ENCODE measurements at places on chromosomes 6 and 20.

- no peak for DNase-seq
These were observed 175.5 kb downstream of the BTBD3 start for GRCh38 chr20:12093057-12093796.

GRCh38 chr6:157563611-157564284 is 182.8 kb downstream of the ZDHHC14 start:
- DNase-seq, result no peak

DNA sequence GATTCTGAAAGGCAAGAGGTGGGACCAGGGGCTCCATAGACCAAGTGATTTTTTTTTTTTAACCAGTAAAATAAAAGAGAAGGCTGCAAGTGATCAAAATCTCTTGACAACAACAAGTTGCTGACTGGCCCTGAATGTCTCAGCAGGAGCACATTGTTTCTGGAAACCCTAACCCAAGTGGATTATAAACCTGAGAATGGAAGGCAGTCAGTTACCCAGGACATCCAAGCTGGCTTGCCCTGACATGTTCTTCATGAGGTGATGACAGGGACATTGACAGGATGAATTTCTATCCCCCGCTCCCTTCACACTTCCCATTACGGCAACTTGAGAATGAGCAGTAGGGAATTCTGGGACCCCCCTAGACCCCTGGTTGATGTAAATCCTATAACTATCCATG is 49.6 kb upstream of the RIPOR2 start:
- DNase-seq, result no peak

DNA sequence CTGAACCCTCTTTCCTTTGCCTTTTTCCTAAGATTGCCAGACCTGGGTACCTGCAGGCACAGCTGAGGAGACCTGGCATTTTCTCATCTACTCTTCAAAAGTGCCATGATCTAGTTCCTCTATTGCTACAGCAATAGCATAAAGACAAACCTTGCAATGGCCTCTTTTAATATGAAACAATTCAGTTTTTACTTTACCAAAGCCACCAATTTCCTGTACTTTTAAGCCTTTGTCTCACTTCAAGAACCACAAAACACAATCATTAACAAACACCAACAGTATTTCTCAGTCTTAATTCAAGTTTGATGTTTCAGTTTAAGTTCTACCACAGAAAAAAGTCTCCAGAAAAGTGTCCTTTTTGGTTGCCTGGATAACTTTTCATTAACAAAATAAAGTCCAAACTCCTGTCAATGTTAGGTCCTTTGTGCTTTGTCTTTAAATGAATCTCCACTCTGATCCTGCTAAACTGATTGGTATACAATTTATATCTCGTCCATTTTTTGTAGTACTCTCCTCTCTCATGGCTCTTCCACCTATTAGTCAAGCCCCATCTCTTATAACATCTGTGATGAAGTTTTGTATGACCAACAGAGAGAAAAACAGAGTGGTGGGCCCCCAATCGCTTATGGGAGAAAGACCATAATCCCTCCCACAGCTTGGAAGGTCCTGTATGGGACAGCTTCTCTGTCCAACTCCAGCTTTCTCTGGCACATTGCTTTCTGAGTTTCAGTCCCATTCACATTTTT is 50.5 kb upstream of the THEMIS start:
- no peak for DNase-seq

- DNase-seq, result no peak
These were observed 5.5 kb upstream of the FLRT3 start for GRCh38 chr20:14342918-14343317.

GRCh38 chr6:130965656-130966055 is 97.4 kb downstream of the EPB41L2 start:
- DNase-seq, result no peak

DNA sequence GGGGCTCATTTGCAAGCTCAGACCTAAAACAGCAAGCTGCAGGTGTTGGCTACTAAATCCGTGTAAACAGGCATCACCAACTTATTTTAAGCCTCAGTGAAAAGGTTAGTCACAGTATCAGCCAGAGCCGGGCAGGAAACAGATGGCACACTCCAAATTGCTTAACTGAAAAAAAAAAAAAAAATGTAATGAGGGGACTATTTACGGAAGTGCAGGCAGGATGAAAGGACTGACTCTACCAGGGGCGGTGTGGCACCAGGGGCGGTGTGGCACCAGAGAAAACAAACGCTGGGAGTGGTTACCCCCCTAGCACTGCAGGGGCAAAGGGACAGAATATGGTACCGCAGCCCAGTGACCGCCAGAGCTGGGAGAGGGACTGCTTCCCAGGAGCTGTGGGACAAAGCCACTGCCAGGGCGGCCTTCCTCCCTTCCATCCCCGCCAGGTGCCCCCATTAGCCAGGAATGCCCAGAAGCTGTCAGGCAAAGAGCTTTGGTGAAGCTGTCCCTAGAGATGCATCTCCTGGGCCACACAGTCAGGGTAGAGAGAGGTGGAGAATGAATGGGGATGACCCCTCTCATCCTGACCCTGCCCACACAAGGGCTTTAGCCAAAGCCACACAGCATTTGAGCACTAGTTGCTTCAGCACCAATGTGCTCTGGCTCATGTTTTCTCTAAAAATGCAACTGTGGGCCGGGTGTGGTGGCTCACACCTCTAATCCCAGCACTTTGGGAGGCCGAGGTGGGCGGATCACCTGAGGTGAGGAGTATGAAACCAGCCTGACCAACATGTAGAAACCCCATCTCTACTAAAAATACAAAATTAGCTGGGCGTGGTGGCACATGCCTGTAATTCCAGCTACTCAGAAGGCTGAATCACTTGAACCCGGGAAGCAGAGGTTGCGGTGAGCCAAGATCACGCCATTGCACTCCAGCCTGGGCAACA is 39.6 kb upstream of the GFOD1 start:
- DNase-seq, result peak; percentile 22

GRCh38 chr6:89214197-89214596 is 3.0 kb downstream of the GABRR1 start:
- DNase-seq, result no peak

DNA sequence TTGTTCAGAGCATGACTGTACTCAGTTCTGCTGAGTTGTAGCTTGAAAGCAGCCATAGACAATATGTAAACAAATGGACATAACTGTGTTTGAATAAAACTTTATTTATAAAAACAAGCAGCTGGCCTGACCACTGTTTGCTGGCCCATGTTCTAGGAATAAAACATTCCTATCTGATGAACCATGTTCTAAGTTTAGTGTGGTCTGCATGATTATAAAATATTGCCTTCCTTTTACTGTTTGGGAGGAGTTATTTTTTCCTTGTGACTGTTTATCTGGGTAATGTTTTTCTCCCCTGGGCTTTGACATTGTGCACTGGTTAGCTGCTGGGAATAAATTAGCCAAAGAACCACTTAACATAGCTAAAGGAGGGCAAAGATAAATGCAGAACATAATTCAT is 55.1 kb downstream of the CDS2 start:
- DNase-seq, result no peak

GRCh38 chr20:37185686-37186085 is 6.3 kb upstream of the MROH8 start:
- no peak for DNase-seq

GRCh38 chr6:147212622-147213021 is 8.4 kb downstream of the STXBP5 start:
- no peak for DNase-seq

DNA sequence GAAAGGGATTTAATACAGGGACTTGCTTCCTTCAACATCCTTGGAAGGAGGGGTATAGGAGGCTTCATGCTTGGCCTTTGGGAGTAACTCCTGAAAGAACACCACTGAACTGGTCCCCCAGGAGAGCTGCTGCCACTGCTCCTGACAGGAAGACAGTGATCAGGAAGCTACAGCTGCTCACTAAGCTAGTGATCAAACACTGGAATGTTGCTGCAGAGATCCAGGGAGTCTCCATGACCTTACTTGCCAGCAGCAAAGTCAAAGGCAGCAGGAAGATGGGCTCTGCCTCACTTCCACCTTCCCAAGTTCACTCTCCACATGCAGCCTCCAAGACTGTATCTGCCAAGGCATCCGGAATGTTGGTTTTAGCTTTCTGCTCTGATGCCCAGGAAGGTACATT is 31.8 kb downstream of the PIM1 start:
- no peak for DNase-seq

DNA sequence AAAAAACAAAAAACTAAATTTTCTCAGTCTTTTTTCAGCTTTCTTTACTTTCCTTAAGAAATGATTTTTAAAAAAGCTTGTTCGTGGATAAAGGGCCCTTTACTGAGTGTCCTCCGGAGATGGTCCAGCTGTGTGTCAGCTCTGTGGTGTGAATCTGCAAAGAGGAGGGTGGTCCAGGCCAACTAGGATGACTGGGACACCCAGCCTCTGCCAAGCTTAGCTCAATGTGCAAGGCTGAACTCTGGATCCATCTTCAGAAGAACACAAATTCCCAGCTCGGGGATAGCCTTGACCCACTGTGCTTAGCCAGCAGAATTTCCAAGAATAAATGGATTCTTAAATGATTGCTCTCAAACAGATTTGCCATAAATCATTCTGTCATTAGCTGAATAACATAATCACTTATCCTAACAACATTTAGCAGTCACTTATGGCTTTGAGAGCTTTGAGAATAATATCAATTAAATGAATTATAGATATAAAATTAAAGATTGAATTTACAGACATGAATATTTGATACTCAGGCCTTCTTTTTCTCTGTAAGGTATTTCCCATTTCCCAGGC is 14.2 kb upstream of the CALHM5 start:
- no peak for DNase-seq

DNA sequence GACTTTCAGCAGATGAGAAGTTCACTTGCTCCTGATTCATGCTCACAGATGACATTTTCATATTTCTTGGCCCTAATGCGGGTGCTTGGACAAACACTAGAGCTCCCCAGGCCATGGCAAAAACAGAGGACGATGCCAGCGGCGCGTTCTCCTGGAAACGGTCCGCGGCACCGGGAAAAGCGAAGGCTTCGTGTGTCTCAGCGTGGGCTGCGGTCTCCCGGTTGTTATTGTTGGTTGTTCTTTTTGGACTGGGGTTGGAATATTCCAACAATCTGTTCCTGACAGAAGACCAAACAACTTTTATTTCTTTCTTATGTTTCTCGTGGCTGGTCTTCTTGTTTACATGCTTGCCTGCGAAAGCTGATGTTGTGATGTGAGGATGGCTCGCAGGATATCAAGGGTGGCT is 46.8 kb upstream of the NEDD9 start:
- no peak for DNase-seq

DNA sequence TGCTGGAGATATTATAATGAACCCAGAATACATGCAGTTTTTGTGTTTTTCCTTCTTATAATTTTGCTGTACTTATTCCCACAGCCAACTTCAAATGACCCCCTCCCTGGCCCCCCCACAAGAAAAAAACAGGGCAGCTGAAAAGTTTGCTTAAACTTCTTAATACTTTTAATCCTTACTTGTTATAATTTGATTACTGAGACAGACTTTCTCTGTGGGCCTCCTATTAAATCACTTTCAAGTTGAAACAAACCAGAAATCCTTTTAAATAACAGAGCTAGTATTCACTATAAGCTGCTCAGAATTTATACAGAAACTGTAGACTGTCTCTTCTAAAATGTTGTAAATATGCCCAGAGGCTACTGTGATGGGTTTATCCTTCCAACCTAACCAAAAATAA is 106.3 kb downstream of the CENPW start:
- DNase-seq, result no peak

DNA sequence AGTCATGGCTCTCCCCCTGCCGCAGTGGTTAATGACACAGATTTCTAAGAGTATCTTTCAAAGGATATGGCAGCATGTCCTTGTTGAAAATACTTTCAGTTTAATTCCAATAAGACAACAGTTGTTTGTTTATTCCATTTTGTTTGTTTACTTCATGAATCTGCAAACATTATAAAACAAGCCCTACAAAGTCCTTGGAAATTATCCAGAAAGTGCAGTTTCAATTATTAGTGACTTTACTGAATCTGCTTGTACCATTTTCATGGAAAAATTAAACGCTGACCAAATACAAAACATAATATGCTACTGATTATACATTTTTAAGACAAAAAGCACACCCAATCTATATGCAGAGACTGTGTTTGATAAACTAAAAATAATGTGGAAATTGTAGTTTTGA is 3.3 kb downstream of the HEY2 start:
- DNase-seq, result no peak

DNA sequence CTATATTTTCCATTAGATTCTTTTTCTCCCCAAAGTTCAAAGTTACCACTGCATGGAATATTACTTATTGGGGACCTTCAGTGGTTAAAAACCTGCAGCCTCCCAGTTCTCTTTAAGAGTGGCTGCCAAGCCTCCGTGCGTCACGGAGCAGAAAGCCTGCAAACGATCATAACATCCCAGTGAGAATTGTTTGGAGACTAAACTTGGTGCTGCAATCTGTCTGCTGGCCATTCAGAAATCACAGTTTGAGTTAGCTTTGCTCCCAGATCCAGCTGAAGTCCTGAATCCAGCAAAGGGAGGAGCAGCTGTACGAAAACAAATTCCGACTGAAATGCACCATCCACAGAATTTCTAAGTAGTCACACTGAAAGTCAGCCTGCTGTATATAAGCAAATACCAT is 213.5 kb upstream of the PDE10A start:
- no peak for DNase-seq

DNA sequence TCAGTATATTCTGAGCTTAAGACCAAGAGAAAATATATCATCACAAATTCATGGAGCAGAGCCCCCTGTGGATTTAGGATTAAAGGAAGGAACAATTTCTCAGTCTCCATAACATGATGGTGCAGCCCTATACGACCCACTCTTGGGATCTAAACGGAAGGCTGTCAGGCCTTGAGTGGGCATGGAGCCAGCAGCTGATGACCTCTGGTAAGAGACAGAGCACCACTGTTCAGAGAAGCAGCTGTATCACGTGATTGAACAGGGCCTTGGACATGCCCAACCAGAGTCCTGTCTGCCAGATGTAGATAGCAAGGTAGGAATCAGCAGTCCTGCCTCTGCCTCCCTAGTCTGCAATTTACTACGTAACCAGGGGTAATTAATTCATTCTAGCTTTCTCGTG is 259.4 kb upstream of the POU3F2 start:
- no peak for DNase-seq

- DNase-seq, result no peak
These were observed 208.0 kb downstream of the ARHGAP18 start for GRCh38 chr6:129501740-129502660.

DNA sequence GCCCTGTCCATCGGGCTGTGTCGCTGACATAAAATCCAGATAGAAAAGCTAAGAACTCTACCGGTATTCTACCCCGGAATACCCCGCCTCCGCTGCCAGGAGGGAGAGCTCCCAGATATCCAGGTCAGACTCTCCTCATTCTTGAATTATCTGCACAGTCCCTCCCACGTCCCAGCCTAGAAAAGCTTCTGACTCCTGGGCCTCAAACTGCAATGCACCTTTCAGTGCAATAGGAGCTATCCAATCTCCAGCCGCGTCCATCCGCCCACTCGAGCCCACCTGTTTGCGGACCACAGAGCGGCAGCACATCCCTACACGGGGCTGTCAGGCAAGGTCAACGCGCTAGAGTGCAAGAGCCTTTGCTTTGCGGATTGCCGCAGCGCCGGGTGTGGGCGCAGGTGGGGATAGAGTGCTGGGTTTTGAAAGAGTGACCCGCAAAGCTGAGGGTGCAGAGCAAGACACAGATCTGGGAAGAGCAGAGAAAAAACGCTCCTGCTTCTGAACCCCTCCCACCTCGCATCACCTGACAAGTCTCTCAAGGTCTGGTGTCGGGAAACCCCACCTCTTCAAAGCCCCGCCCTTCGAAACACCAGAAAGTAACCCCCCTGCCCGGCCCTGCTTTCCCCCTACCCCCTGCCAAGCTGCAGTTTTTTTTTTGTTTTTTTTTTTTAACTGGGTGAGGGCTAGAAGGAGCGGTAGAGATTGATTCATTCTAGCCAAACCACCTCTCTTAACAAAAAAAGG is 1.3 kb downstream of the TAPBP start:
- DNase-seq, result peak; percentile 71

All from T-cell (primary cell).